ENCODE measurements at places on chromosomes 7 and 10. TPM values are rescaled to one million over a fixed set of nuclear protein-coding genes. Genes with fewer than 3 reads are reported as not detected.
A peak's percentile ranks its signal among the peaks of the same experiment; 100 is the strongest.

The HSPB1 gene
- 77.7 TPM for total RNA-seq

GRCh38 chr7:97418312-97418711 lies 300.8 kb downstream of the SDHAF3 start:
- no peak for DNase-seq

- DNase-seq, result no peak
Measured at GRCh38 chr7:9961161-9961922, 1012.3 kb upstream of the PHF14 start.

GRCh38 chr7:86706406-86706805 lies 62.7 kb downstream of the GRM3 start:
- no peak for DNase-seq

DNA sequence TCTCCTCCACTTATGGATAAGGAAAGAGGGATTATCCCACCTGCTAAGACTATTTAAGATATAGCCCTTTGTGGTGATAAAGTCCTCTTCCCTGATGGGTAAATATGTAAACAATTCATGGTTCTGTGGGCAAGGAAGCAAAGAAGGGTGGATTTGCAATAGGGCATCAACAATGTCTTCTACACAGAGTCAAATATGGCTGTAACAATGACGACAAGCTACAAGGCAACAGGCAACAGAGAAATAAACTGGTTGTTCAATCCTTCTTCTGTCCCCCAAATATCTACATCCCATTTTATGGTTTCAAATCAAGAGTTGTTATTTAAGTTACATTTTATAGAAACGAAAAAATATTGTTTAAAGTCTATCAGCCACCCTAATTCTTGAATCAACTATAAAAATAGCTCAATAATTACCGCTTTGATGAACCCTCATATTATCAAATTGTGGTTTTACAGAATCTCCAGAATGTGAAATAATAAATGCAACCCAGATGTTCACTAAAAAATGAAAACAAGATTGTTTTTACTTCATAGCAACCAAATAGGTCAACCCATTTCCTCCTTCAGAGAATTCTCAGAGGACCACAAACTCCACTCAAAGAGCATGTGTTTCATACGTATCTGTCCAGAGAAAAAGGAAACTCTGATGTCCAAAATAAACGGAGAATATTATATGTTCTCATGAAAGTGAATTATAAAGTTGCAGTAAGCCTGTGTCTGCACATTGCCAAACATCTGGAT lies 13.8 kb downstream of the CYTH3 start:
- DNase-seq, result peak; percentile 93

DNA sequence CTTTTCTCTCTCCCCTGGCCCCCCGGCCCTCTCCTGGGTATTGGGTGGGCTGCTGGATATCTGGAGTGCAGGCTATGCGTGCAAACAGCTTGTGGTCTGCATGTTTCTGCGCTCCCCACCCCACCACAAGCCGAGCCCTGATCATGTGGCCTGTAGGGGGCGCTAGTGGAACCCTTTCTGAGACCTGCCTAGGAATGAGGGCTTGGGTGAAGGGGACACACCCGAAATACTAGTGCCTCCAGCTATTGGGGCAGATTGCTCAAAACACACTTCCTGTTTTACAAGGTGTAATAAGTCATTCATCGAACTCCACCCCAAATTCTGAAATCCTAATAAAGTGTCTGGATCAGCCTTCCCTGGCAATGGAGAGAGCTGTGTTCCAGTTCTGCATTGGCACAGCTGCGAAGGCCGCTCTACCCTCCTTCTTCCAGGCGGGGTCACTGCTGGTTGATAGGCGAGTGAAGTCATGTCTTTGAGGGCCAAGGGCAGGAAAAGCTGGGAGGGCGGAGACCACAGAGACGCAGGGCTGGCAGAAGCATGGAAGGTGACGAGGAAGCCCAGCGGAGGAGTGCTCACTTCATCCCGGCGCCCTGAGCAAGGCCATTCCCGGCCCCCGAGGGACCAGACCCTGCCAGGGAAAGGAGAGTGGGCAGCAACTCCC lies 19.8 kb upstream of the PRRT4 start:
- no peak for DNase-seq

Measured in fibroblast of villous mesenchyme (primary cell).